Stimulated activated CD4-positive, alpha-beta T cell treated with anti-CD3 and anti-CD28 coated beads, Interleukin-15, amount 100 ng/mL, for 1 hour (primary cell): ENCODE measurements at places on chromosomes 2 and 18.

GRCh38 chr2:42835577-42836371, 43.4 kb upstream of the HAAO start:
- DNase-seq, result no peak

GRCh38 chr2:222606306-222606705, 49.6 kb downstream of the FARSB start:
- DNase-seq, result no peak

- DNase-seq, result no peak
Measured at GRCh38 chr2:154097833-154098398, 226.2 kb downstream of the GALNT13 start.

GRCh38 chr2:17911491-17912260, 33.2 kb downstream of the KCNS3 start:
- DNase-seq, result no peak

GRCh38 chr18:57715671-57716070, 87.4 kb downstream of the ATP8B1 start:
- DNase-seq, result no peak

DNA sequence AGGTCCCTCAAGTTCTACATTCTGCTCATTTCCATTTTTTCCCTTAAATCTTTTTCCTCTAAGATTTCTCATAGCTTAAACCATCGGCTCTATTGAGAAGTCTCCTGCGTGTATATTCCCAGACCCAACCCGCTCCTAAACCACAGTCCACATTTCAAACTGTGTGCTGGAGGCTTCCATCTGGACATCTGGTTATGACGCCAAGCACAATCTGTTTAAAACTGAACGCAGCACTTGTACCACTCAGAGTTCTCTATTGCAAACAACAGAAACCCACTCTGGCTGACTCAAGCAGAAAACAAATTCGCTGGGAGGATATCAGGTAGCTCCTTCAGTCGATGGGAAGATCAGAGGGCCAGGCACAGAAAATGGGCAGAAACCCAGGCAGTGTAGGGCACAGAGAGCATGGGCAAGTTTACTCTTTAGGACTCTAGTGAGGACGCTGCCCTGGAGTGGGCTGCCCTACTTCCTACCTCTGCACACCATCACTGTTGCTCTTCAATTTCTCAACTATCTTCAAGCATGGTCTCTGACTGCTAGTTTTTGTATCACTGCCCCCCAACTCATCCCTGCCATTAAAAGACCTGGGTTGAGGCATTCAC, 5.6 kb upstream of the EML4 start:
- no peak for DNase-seq

DNA sequence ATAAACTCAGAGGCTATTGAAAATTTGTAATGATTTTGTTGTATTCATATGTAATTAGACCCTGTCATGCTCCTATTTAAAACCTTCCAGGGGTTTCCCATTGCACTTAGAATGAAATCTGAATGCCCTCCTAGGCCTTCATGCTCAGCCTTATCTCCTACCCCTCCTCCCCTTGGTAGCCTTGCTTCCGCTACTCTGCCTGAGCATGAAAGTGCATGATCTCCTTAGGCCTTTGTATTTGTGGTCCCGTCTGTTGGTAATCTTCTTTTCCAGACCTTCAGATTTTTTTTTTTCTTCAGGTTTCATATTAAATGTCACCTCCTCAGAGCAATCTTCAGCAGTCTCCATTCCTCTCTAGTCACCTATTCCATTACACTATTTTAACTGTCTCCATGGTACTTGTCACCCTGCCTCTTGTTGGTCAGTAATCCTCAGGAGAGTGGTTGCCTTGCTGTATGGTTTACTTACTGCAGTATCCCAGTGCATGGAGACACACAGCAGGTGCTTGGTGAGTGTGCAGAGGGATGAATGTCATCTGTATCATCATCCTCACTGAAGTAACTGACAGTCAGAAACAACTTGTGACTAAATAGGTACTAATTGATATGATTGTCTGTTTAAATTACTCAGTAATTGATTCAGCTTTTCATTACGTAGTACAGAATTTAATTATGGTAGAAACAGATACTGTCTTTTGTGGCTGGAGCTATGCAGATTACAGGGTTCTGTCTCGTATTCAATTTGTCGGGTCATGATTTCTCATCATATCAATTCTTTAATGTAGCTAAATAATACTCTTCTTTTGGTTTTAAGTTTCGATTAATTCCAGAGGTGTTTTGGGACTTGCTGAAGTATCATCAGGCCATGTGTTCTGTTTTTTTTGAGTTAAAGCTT, 63.9 kb downstream of the PHLPP1 start:
- no peak for DNase-seq

DNA sequence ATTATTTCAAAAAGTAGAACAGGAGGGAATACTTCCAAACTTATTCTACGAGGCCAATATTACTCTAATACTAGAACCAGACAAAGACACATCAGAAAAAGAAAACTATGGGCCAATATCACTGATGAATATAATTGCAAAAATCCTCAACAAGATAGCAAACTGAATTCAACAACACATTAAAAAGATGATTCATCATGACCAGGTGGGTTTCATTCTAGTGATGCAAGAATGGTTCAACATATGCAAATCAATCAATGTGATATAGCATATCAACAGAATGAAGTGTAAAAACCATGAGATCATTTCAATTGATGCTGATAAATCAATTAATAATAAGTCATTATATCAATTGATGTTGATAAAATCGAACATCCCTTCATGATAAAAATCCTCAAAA, 22.4 kb upstream of the EML6 start:
- no peak for DNase-seq

DNA sequence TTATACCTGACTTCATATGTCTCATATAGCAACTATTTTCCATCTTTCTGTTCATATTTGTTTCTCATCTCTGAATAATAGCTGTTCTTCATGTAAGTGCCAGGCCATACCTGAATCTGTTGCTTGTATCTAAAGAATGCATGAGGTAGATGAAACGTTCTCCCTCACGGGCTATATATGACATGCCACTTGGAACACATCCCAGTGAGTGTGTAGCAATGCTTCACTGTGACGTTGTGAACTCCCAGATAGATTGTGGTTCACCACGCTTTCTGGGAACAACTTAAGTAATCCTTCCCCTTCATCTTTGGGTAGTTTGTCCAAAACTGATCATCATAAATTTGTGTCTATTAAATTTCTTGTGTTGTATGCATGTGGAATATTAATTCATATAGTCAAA, 60.1 kb downstream of the RDH14 start:
- DNase-seq, result no peak

GRCh38 chr2:9765611-9766531, 77.4 kb upstream of the TAF1B start:
- DNase-seq, result no peak

DNA sequence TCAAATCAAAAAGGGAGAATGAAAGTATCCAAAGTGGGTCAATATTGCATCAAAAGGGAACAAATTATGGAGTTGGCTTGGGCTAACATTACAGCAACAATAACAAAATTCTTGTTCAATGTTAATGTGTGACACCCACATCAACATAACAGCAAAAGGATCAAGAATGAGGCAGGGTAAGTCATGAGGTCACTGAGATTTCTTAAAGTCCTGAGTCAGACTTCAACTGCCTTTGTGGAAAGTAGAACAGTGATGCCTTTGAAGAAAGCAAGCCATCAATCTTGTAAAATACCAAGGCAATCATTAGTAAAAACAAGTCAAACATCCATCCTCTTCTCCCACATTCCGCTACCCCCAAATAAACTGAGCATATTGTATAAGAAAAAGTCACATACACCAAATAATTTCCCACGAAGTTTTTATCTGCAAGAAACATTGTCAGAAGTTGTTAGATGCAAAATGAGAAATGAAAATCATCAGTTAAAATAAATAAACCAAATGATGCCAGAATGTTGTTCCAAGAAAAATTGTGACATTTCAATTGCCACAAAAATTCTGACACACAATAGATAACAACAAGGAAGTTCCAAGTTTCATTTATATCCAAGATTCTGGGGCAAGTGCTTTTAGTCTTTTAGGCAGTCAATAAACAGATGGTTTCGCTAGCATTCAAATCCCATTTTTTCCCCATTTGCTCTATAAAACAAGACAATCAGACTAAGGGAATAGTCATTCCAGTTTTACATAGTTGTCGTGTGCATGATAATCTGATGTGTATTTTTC, 216.1 kb upstream of the SETBP1 start:
- no peak for DNase-seq
